Heart left ventricle (tissue), 16 donors: ENCODE measurements at places on chromosomes 3 and 15. TPM values are rescaled to one million over a fixed set of nuclear protein-coding genes. Genes with fewer than 3 reads are reported as not detected.
A peak's percentile ranks its signal among the peaks of the same experiment; 100 is the strongest.

- H3K27ac ChIP-seq: peak overlapping the region; percentile 65
- H3K4me1 ChIP-seq: peaks cover 30% of the 10 kb centered on the region
- no peaks in the 10 kb centered on the region for H3K36me3 ChIP-seq
- DNase-seq: peak; percentile 63
Measured at GRCh38 chr15:76196269-76197231, 114.7 kb downstream of the ETFA start.

PEX11A gene
- polyA plus RNA-seq: 5.9 TPM

DNA sequence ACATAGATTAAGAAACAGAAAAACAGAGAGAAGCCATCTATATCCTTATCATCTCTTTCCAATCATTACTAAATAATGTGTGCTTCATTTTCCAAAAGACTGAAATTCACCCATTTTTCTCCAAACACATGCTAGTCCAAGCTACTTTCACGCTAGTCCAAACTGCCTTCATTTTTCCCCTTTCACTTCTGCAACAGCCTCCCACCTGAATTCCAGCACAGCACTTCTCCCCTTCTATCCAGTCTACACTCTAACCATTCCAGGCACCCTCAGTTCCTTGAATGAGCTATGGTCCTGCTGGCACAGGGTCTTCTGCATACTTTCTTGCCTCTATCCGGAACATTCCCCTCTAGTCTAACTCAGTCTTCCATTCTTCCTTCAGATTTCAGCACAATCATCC is 112.0 kb downstream of the THRB start:
- no peaks in the 10 kb centered on the region for H3K27me3 ChIP-seq
- peaks cover 10% of the 10 kb centered on the region for H3K4me1 ChIP-seq
- DNase-seq: no peak
- no peak overlapping the region for H3K27ac ChIP-seq

GRCh38 chr3:68142441-68142840 is 488.0 kb upstream of the SUCLG2 start:
- H3K36me3 ChIP-seq: no peaks in the 10 kb centered on the region
- no peak for DNase-seq
- H3K27ac ChIP-seq: no peak overlapping the region
- no peaks in the 10 kb centered on the region for H3K4me1 ChIP-seq
- no peak overlapping the region for H3K4me3 ChIP-seq

DNA sequence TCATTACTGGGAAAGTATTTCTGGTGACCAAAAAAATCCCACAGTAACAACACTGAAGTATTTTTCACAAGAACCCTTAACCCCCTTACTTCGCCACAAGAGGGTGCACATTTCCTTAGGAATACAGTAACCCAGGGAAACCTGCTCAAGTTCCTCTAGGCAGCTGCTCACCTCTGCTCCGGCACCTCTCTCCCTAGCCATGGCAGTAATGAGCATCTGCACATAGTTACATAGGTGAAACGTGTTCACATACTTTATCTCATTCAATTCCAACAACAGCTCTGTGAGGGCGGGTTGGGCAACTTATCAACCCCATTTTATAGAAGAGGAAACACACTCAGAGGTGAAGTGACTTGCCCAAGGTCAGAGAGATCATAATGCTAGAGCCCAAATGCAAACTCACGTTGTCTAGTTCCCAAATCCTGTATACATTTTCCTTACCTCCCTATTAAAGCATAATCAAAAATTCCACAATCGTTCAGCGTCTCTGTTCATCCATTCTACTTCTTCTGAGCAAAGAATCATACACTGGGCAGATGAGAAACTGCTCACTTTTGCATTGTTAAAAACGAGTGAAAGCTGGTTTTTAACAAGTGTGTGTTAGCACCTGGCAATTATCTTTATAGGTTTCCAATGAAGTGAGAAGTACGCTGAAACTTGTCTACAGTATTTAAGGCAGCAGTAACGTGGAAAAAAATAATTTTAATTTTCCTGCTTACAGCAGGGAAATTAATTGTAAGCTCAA is 90.7 kb downstream of the IGF2BP2 start:
- H3K27me3 ChIP-seq: no peaks in the 10 kb centered on the region
- no peak overlapping the region for H3K27ac ChIP-seq
- peak; percentile 39 for DNase-seq
- H3K4me1 ChIP-seq: no peaks in the 10 kb centered on the region

GRCh38 chr3:62325896-62326295 is 47.5 kb downstream of the FEZF2 start:
- H3K27ac ChIP-seq: no peak overlapping the region
- DNase-seq: no peak

GRCh38 chr15:22992024-22992326 is 11.8 kb upstream of the CYFIP1 start:
- H3K27me3 ChIP-seq: no peaks in the 10 kb centered on the region
- no peak for DNase-seq
- H3K4me1 ChIP-seq: no peaks in the 10 kb centered on the region
- H3K4me3 ChIP-seq: no peak overlapping the region
